DMS53 (cell line): ENCODE measurements at places on chromosomes 5 and 9.

DNA sequence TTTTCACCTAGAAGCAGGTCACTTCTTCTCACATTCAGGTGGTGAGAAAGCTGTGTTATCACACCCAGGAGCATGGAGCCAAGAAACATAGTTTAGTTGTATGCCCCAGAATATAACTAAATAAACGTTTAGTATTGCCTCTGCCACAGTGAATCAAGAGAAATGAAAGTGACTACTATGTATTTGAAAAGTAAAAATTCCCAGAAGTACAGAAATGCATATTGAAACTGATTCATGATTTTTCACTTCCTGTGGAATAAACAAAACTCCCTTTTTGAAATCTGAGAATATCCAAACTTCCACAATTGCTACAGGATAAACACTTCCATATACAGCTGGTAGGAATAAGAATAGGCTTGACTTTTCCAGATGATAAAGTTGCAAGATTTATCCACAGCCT lies 15.3 kb upstream of the NINJ1 start:
- DNase-seq: no peak

- DNase-seq: no peak
These were observed 610.9 kb downstream of the RAB3C start for GRCh38 chr5:59193616-59194319.

GRCh38 chr9:90684736-90685135 lies 42.1 kb upstream of the DIRAS2 start:
- no peak for DNase-seq

- no peak for DNase-seq
These were observed 348.3 kb upstream of the CDH6 start for GRCh38 chr5:30845194-30845593.

DNA sequence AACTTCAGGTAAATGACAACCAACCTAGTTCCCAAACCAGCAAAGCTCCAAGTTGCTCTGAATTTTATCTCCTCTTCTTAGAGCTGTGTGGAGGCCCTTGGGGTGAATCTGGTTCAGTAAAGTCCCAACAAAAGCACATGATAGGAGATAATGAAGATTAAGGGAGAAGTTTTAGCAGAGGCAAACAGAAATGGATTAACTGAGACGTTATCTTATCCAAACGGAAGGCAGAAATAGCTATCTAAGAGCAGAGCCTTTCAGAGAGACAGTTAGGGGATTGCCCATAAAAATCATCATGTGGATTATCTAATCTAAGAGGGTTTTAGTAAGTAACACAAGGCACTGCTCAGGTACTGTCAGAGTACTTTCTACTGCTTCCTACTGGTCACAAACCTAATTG lies 183.9 kb upstream of the ZNF618 start:
- DNase-seq: no peak

DNA sequence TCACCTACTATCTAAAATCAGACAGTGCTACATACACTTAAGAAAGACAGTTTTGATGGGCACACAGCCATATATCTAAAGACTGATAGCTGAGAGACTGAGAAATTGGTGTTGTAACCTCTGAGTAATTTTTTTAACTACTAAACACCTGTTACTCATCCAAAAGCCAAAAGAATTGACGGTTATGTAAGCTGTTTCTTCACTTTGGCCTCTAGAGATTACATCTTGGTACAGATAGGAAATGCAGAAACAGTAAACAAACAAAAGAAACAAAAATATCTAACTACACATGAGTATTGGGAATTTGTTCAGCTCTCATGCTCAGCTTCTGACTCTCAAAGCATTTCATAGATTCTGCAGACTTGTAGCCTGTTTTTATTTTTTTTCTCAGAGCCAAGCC lies 152.1 kb upstream of the GAS1 start:
- DNase-seq: no peak

GRCh38 chr9:121281614-121282276 lies 13.8 kb downstream of the GSN start:
- peak; percentile 99 for DNase-seq

- DNase-seq: no peak
These were observed 4.9 kb downstream of the SLC34A3 start for GRCh38 chr9:137235424-137236237.

- DNase-seq: no peak
These were observed 285.6 kb downstream of the RASEF start for GRCh38 chr9:82777366-82777765.

DNA sequence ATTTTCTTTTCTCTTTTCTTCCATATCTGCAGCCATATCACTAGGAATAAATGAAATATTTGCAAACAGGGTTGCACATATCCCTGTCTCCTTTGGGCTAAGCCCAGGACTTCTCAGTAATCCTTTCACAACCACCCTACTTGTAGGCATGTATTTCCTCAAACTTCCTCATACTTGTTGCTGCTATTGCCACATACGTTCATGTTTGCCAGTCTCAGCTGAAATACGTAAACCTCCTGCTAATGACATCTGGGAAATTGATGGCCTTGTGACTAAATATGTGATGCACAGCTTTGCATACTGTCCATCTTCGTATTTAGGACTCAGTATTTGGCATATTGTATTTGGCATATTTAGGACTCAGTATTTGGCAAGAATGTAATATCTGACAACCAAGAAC lies 224.6 kb downstream of the PLK2 start:
- DNase-seq: peak; percentile 24

- DNase-seq: no peak
These were observed 1474.3 kb upstream of the CDH9 start for GRCh38 chr5:28512648-28513047.

- no peak for DNase-seq
These were observed 61.3 kb downstream of the NR2F1-AS1 start for GRCh38 chr5:93519740-93520139.

- no peak for DNase-seq
These were observed 425.2 kb downstream of the GADD45G start for GRCh38 chr9:90029996-90030395.

DNA sequence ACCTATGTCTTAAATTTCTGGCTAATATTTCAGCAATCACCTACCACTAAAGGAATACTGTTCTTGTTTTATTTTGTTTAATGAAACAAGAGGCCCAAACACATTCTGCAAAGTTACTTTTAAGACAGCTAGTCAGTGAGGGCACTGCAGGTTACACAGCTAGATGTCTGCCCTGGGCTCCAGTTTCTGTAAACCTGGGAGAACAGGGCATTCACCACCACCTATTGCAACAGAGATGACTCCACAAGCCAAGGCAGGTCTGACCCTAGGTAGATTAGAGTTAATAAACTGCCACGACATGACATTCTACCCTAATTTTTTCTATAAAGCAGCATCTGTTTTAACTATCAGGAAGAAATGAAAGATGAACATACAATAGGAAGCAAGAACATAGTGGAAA lies 90.8 kb downstream of the SLF1 start:
- no peak for DNase-seq

DNA sequence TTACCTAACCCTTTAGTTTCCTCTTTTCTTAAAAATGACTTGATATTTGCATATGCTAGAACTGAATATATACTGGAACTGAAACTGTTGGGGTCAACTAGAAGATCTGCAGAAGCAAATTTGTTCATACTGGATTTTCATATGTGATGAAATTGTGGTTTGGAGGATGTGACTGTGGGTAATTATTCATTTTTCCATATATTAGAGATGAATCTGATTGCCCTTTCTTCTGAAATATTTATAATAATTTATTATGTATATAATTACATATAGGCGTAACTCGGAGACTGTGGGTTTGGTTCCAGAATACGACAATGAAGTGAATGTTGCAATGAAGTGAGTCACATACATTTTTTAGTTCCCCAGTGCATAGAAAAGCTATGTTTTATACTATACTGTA lies 149.1 kb downstream of the ATP10B start:
- no peak for DNase-seq

DNA sequence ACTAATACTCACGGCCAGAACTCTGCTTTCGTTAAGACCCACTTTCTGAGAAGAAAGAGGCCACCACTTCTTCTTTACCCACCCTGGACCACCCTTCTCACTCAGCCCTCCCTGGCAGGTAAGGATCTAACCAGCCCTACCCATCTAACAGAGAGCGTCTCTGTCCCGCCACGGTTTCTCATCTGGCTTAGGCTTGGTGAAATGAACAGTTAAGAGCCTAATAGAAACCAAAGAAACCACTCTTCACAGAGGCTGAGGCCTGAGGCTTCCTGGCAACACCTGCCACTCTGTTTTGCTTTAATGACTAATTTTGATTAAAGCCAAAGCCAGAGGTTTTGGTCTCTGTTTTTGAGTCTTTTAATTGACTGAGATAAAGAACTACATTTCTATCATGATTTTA lies 354.1 kb upstream of the SLC30A5 start:
- DNase-seq: no peak

GRCh38 chr5:83345423-83345822 lies 126.1 kb upstream of the VCAN start:
- DNase-seq: no peak

- DNase-seq: peak; percentile 71
These were observed 35.4 kb downstream of the UBE2R2 start for GRCh38 chr9:33852216-33852826.

DNA sequence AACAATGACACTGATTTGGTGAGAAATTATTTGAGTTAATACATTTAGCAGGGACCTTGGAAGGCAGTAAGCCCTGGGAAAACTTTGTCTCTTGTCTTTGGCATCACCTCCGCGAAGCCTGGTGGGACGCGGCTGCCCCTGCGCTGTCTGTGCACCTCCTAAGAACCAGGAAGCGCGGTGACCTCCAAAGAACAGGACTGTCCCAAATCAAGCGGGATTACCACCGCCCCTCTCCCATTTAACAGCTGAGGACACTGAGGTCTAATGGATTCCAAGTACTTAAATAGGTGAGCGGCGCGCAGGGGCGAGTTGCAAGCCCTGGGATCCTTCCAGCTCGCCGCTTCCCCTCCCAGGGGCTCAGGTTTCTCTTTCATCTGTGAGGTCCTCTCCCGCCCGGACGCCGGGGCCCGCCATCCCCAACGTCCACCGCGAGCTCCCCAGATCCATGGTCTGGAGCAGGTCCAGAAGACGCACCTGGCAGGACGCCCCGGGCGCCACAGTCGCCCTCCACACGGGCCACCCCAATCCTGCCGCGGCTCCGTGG lies 432 bp downstream of the STARD4 start:
- peak; percentile 83 for DNase-seq

GRCh38 chr5:115601701-115602590 lies at the start of gene TICAM2:
TSS of gene TICAM2 (minus strand) at chr5:115602479. CDS start at chr5:115581256, 21,223 bp downstream.
- DNase-seq: peak; percentile 58

DNA sequence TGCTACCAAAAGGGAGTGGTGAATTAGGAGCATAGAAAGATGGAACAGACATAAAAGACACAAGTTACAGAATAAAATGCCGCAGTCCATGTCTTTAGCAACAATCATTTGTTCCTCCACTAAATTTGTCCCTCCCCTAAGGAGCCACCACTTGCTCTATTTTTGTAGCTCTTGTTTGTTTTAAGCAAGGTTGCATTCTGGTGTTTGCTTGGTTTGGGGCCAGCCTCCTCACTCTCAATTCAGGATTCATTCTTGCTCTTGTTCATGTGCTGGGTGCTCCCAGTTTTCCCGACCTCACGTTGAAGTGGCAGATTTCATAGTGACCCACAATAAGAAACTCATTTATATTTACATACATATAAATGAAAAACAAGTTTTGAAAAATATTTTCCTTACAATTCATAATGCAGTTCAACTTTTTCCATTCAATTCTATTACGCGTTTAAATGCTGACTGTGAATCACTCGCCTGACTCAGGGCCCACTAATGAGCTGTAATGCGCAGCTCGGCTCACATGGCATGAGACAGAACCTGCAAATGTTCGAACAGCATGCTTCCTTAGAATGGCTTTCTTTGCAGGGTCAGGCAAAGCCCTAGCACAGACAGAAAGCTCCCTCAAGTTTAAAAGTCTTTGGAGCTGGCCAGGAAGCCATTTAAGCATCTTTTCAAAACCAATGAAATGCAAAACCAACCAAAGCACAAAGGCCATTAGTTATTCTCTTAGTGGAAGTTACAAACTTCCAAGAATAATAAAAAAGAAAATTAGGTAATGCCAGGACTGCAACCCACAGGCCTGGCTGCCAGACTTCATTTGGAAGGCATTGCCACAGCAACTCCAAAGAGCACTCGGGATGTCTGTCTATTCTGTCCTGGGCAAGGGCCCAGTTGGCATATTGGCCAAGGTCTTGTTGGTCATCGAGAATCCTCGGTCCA lies 41.7 kb downstream of the RETREG1 start:
- no peak for DNase-seq

DNA sequence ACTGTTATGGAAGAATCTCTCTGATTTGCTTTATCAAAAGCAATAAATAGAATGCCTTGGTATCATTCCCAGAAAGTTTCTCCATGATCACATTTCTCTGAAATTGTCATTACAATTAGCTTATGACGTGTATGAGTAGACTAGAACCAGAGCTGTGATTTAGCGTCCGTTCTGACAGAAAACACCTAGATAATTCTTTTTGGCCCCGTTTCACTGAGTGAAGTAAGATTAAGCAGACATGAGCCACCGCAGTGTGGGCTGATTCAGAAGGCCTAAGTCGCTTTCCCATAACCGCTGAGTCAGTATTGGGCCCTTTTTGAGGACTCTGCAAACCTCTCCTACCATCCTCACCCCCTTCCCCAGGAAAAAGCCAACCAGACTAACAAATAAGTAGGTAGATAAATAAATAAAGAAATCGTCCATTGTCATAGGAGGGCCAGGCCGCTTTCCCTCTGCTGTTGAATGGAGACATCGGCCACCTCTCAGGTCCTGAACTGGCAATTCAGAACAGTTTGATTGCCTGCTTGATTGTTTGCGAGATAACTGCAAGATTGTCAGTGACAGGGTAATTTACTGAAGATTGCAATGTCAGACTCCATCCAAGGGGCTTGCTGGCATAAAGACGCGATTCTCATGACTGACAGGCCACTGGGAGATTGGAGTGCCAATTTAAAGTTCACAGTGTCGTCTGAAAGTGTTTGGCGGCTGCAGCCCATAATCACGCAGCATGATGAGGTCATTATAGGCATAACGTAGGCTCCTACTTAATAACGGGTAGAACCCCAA lies 105.0 kb upstream of the WWC1 start:
- no peak for DNase-seq

- no peak for DNase-seq
These were observed 23.6 kb upstream of the PDE4D start for GRCh38 chr5:59917121-59917520.

GRCh38 chr5:65105301-65105700 lies 336.6 kb downstream of the CWC27 start:
- no peak for DNase-seq

DNA sequence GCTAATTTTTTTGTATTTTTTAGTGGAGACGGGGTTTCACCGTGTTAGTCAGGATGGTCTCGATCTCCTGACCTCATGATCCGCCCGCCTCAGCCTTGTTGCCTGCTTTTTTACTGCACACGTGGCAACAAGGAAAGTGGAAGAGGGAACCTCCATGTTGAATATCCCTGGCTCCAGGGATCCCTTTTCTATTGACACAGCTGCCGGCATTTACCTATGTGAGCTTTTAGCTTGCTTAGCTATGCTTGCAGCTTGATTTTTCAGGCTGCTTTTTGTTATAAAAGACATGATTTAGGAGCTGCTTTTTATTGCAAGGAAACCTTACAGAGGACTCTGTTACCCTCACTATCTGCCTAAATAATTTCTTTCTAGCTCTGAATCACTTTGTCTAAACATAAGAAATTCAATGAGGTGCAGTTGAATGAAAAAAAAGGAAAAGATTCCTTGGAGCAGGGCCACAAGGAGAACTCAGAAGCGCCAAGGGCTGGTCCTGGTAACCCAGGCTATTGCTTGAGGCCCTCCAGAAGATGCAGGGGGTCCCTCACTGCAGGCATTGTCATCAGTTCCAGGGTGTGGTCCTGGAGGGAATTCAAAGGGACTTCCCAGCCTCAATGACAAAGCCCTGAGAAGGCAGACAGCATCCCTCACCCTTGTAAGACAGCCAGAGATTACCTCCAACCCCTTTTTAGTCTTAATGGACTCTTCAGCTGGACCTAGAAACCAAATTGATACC lies 89.9 kb downstream of the SYK start:
- DNase-seq: peak; percentile 82

- DNase-seq: no peak
These were observed 7.7 kb downstream of the ASPN start for GRCh38 chr9:92474587-92474986.
